Activated CD4-positive, alpha-beta T cell treated with anti-CD3 and anti-CD28 coated beads for 48 hours (primary cell): ENCODE measurements at places on chromosomes 3 and 15.

GRCh38 chr15:91136386-91136923 lies 36.4 kb downstream of the SV2B start:
- no peak for DNase-seq

DNA sequence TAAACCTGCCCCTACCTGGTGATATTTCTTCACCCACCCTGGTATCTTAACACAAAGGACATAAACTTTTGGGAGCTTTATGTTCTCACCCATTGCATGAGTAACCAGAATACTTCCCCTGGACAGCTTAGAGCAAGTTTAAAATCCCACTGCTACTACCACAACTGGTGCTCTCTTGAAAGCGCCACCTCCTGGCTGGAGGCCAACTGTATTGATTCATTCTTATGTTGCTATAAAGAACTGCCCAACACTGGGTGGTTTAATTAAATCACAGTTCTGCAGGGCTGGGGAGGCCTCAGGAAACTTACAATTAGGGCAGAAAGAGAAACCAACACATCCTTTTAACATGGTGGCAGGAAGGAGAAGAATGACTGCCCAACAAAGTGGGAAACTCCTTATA lies 592.4 kb downstream of the EPHA3 start:
- no peak for DNase-seq

DNA sequence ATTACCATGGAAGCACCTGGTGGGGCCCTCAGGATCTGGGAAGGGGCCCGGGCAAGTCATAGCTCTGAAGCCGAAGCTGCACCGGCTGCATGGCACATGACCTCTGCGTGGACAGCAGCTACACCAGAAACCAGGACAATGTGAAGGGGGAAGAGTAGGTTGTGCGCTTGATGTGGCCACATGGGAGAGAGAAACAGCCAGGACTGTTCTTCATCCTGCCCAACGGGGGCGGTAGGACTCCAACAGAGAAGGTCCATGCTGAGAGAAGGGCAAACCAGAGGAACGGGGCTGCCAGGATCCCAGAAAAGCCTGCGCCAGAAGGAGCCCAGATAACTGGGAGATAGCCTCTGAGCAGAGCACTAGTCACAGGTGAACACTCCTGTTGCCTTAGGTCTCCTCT lies 54.9 kb upstream of the PRR20G start:
- no peak for DNase-seq

DNA sequence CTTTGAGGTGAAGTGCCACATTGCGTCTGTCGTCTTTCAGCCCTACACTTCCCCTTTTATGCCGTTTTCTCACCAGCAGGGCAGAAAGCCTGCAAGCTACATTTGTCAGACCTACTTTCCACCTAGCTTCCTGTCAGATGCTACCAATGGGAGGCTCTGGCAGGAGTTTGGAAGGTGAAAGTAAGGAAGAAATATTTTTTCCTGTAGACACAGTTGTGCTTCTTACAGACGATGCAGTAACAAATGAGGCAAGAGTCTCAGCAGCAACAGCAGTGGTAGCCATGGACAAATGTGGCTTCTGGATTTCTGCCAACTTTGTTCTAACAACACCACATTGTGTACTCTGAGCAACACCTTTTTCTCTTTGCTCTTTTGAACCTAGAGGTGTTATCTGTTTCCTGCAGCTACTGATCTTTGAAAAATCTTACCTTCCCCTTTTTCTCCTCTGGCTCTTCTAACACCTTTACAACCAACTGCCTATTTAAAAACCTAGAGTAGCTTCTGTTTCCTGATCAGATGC lies 70.6 kb upstream of the STT3B start:
- DNase-seq, result peak; percentile 27

- DNase-seq, result no peak
Measured at GRCh38 chr3:98705694-98706093, 57.4 kb upstream of the ST3GAL6 start.

- DNase-seq, result no peak
Measured at GRCh38 chr15:95078003-95078402, 846.6 kb downstream of the MCTP2 start.

DNA sequence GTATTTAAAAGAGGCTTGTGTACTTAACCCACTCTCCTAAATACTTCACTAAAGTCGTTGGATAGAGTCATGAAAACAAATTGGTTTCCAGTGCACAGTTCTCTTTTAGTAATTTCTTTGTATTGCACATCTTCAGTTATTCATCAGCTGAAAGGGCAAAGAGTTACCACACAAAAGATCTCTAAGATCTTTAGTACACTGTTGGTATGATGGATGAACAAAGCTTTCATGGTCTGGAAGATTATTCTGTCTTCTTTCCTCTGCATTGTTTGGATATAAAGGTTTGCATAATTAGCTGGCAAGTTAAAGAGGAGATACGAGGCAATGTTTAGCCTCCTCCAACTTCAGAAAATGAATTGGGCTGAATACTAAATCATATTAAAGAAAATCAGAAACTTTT lies 40.5 kb downstream of the BCHE start:
- DNase-seq, result no peak

GRCh38 chr3:12579905-12580304 lies 23.0 kb downstream of the MKRN2 start:
- no peak for DNase-seq

- DNase-seq, result no peak
Measured at GRCh38 chr15:99123713-99124451, 19.0 kb downstream of the SYNM start.

GRCh38 chr15:73722425-73722824 lies 30.7 kb downstream of the INSYN1 start:
- DNase-seq, result no peak

- no peak for DNase-seq
Measured at GRCh38 chr3:192700885-192701284, 26.5 kb downstream of the FGF12 start.

DNA sequence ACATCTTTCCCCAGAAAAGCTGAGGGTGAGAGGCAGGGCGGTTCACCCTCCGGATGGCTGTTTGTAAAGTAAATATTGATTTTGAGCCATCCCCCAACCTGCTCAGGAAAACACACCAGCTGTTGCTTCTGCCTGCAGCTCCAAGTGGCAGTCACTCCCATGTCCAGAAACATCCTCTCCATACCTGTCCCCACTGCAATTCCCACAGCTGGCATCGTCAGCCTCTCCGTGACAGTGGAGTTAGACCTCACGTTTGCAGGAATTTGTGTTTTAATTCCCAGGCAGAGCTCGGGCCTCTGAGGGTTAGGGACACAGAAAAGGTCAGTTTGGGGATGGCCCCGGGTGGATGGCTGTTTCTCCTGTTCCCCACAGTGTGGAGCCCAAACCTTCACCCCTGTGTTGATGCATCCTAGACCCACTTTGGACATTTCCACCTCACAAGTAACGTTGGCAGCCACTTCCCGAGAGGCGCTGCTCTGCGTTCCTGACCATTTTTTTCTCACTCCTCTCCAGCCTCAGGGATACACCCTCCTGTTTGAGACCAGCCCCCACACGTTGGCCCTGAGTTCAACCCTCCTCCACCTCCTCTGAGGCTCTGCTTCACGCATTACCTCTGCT lies 11.8 kb upstream of the FAM174B start:
- no peak for DNase-seq

DNA sequence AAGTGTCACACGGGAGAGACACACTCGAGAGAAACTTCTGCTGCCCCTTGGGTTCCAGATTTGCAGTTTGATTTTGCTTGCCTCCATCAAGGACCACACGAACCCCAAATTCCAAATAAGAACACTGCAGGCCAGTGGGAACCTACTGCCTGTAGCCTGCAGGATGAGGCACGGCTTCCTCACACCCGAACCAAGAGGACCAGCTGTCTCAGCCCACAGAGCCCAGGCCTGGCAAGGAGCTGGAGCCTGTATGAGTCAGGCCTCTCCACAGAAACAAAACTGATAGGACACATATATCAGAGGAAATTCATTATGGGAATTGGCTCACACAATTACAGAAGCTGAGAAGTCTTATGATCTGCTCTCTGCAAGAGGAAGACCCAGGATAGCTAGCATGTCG lies 188.1 kb upstream of the NSMCE3 start:
- no peak for DNase-seq

DNA sequence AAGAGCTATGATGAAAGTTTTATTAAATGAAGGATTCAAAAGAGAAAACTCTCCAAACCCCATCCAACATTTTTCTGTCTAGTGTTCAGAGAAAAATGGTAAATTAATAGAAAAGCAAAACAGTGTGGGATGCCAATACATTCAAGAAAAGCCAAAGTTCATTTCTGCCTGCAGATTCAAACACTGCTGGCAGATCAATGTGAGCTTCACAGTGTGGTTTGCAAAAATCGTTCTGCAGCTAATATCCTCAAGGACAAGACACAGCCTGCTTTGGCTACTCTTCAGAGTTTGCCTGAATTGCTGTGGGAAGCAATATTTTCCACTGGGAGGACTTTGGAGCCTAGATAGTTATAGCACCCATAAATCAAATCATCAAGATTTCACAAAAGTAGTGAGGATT lies 619.9 kb upstream of the SUCLG2 start:
- no peak for DNase-seq

GRCh38 chr3:173066044-173067004 lies 74.7 kb downstream of the SPATA16 start:
- no peak for DNase-seq

DNA sequence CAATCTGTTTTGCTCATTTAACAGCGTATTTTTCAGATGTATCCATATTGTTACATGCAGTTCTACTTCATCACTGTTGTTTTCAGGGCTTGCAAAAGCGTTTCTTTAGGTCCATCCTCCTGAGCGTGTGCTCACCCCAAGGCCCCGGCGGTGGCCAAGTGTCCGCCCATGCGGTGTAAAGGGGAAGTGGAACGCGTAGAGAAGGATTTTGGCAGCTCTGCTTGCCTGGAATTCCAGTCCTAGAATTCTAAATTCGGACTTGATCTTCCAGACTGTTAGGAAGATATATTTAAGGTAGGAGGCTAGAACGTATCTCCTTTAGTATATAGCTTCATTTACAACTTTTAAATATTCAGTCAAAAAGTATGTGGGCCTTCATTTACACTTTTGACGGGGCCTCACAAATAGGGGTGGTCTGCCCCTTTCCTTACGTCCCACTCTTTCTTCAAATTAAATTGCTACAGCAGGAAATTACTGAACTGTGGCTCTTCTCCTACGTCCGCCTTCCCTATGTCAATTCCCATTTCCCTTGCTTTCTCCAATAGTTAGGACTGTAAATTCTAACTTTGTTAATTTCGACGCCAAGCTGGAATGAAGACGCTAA lies 609 bp upstream of the TBC1D23 start:
- peak; percentile 10 for DNase-seq

GRCh38 chr3:64837986-64838735 lies 150.4 kb upstream of the ADAMTS9 start:
- no peak for DNase-seq

DNA sequence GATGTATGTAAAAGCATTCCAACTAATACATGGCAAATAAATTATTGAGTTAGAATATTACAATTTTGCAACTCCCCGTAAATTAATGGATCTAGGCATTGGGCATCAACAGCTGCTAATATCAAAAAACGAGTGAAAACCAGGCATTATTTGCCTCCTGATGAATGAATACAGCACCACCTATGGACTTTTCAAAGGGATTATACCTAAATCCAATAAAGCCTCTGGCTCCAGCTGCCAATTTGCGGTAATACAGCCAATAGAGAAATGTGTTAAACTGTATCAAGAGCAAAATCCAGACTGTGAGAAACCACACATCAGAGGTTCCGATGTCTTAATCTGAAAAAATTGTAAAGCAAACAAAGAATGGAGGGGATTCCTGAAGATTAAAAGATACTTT lies 16.3 kb upstream of the A4GNT start:
- DNase-seq, result no peak

DNA sequence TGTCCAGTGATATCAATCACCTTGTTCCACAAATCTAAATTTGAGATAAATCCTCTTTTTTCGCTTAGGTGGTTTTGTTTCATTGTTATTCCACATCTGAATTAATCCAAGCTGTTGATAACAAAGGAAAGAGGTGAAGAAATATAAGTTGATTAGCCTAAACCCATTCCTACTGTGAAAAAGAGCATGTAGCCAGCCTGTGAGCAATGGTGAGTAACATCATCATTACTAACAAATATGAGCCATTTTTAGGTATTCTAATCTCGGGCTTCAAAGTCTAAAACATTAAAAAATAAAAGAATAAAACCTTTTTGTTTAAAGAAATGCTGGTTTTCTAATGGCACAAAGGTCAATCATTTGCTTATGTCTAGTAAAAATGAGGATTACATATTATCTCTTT lies 52.1 kb upstream of the P3H2 start:
- DNase-seq, result no peak

- no peak for DNase-seq
Measured at GRCh38 chr3:97793420-97794019, 28.3 kb upstream of the CRYBG3 start.

DNA sequence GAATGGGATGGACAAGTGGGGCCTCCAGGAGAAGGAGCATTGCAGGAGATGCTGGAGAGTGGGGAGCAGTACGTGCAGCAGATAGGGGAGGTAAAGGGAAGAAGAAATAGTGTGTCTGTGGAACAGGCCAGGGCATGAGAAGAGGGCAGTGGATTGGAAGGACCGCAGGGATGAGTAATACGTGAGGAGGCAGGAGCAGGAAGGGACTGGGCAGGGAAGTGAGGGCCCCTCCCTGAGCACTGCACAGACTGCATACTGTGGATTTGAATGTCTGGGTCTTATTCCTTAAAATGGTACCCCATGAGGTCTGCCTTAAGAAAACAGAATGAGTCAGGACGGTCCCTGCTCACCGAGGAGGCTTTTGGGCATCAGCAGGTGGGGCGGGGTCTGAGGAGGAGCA lies 210.0 kb upstream of the NDN start:
- no peak for DNase-seq

DNA sequence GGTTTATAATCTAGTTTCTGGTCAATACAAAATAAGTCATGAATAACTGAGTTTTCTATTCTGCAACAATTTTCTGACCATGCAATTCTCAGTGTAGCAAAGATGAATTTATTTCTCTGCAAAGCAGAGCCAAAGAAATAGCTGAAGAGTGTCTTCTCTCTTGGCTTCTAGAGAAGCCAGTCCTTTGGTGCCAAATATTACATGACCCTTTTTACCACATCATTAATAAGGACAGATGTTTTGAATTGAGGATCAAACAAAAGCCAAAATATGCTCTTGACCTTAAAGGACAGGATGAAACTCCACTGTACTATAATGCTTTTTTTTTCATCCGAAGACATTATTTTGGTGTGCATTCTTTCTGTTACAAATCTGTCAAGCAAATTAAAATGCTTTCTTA lies 40.2 kb upstream of the OSTN start:
- DNase-seq, result no peak

GRCh38 chr3:55454611-55455010 lies 32.5 kb downstream of the WNT5A start:
- no peak for DNase-seq

- DNase-seq, result no peak
Measured at GRCh38 chr3:138079901-138080300, 35.5 kb downstream of the DZIP1L start.
